ENCODE measurements at places on chromosomes 16 and 17.

GRCh38 chr17:81054308-81054707 lies 19.4 kb downstream of the BAIAP2 start:
- peaks cover 79% of the 10 kb centered on the region for H3K4me1 ChIP-seq
- no peak overlapping the region for H3K4me3 ChIP-seq
- no peak for DNase-seq
- no peak overlapping the region for H3K27ac ChIP-seq
- peaks cover 31% of the 10 kb centered on the region for H3K36me3 ChIP-seq
- H3K27me3 ChIP-seq = no peaks in the 10 kb centered on the region

DNA sequence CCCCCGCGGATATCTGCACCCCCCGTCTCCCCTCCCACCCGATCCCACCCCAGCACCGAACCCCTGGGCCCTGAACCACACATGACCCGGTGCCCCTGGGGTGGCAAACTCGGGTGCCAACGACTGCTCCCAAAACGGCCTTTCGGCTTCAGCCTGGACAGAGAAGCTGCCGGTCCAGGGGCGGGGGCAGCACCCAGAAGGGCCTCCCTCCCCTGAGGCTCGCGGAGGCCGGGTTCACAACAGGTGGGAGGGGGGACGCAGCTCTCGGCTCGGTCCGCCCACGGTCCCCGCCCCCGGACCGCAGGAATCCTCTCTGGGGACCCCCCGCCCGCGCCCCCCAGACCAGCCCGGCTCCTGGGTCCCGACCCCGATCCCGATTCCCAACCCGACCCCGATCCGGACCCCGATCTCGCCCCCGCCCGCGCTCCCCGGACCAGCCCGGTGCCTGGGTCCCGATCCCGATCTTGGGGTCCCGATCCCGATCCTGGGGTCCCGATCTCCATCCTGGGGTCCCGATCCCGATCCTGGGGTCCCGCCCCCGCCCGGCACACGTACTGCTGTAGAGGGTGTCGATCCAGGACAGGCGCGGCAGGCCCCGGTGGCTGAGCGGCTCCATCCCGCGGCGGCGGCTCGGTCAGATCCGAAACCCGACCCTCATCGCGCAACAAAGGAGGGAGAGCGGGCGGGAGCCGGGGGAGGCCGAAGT lies 516 bp downstream of the ABR start:
- no peaks in the 10 kb centered on the region for H3K36me3 ChIP-seq
- H3K27ac ChIP-seq = peak overlapping the region; percentile 46
- DNase-seq = no peak
- peaks cover 47% of the 10 kb centered on the region for H3K4me1 ChIP-seq
- no peaks in the 10 kb centered on the region for H3K27me3 ChIP-seq

- no peaks in the 10 kb centered on the region for H3K4me1 ChIP-seq
- no peak overlapping the region for H3K4me3 ChIP-seq
- DNase-seq = no peak
These were observed 138.6 kb downstream of the CDH8 start for GRCh38 chr16:61897657-61898056.

GRCh38 chr17:80080081-80080480 lies 21.3 kb upstream of the GAA start:
- H3K27me3 ChIP-seq = no peaks in the 10 kb centered on the region
- H3K4me1 ChIP-seq = peaks cover 5% of the 10 kb centered on the region
- no peak overlapping the region for H3K4me3 ChIP-seq
- DNase-seq = no peak

- H3K36me3 ChIP-seq = peaks cover 41% of the 10 kb centered on the region
- no peak overlapping the region for H3K4me3 ChIP-seq
- no peak for DNase-seq
- H3K27me3 ChIP-seq = no peaks in the 10 kb centered on the region
- no peak overlapping the region for H3K27ac ChIP-seq
These were observed 8.8 kb downstream of the RSAD1 start for GRCh38 chr17:50487213-50488096.

DNA sequence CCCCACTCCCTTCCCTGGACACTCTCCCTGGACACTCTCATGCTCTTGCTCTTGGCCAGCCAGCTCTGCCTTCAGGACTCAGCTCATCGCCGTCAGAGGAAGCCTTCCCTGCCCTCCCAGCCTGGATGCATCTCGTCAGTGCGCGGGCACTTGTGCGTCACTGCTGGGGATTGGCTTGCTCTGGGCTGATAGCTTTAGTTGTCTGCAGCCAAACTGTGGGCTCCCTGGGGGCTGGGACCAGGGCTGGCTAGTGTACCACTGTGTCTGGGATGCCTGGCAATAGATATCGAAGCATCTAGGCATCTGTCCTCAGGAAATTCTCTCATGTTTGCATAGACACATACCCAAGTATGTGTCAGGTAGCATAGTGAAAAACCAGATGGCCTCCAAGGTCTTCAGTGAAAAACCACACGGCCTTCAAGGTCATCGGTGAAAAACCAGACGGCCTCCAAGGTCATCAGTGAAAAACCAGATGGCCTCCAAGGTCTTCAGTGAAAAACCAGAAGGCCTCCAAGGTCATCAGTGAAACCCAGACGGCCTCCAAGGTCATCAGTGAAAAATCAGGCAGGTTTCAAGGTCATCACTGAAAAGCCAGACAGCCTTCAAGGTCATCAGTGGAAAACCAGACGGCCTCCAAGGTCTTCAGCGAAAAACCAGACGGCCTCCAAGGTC lies 72.0 kb downstream of the CMIP start:
- H3K27ac ChIP-seq = no peak overlapping the region
- H3K4me3 ChIP-seq = no peak overlapping the region
- no peak for DNase-seq
- H3K4me1 ChIP-seq = peaks cover 59% of the 10 kb centered on the region

GRCh38 chr17:3474212-3474611 lies 1.6 kb upstream of the ASPA start:
- no peaks in the 10 kb centered on the region for H3K27me3 ChIP-seq
- H3K36me3 ChIP-seq = no peaks in the 10 kb centered on the region
- H3K4me3 ChIP-seq = no peak overlapping the region
- peak overlapping the region; percentile 55 for H3K27ac ChIP-seq

- H3K27ac ChIP-seq = peak overlapping the region; percentile 32
- peaks cover 8% of the 10 kb centered on the region for H3K4me1 ChIP-seq
- H3K4me3 ChIP-seq = no peak overlapping the region
- H3K36me3 ChIP-seq = no peaks in the 10 kb centered on the region
- DNase-seq = no peak
- H3K27me3 ChIP-seq = no peaks in the 10 kb centered on the region
These were observed 144.4 kb downstream of the GAS7 start for GRCh38 chr17:10053782-10054540.

DNA sequence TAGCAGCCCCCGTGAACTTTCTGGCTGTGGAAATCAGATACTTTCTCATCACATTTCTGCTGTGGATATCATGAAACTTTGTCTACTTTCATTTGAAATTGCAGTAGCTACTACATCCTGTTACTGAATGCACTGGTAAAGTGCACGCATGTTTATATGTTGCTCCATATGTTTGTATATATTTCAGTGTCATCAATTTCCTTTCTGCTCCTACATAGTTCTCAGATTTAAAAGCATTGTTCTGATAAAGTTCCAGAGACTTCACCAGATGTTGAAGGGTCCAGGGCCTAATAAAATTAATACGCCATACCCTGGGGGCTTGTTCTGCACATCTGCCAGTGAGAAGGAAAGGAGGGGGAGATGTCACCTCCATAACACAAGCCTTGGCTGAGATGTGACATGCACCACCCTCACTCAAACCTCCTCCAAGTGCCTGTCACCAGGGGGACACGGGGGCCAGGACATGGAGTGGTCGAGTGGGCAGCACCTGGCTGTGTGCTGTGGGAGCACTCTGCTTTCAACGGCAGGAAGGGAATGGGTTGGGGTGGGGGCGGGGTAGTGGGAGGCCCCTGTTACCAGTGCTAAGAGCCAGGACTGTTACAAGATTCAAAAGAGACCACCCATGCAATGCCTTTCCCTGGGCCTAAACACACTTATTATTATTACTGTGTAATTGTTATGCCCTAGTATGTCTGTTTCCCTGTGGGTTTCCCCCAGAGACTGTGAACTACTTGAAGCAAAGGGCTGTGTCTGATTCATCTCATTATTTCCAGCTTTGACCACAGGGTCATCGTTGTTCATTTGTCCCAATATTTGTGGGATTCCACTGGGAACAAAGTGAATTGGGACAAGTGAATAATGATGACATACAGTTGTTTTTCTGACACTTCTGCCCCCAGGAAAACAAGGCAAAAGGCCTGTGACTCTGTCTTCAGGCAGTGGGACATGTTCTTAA lies 193.4 kb downstream of the FOXL1 start:
- no peak overlapping the region for H3K27ac ChIP-seq
- H3K27me3 ChIP-seq = peaks cover 35% of the 10 kb centered on the region
- H3K4me1 ChIP-seq = no peaks in the 10 kb centered on the region

GRCh38 chr17:77451245-77451893 lies 310.6 kb downstream of the SEC14L1 start:
- peak overlapping the region; percentile 81 for H3K27ac ChIP-seq
- H3K27me3 ChIP-seq = no peaks in the 10 kb centered on the region
- H3K4me3 ChIP-seq = peak overlapping the region; percentile 64
- DNase-seq = peak; percentile 79

- no peaks in the 10 kb centered on the region for H3K36me3 ChIP-seq
- no peaks in the 10 kb centered on the region for H3K4me1 ChIP-seq
- DNase-seq = no peak
- H3K4me3 ChIP-seq = no peak overlapping the region
- H3K27me3 ChIP-seq = no peaks in the 10 kb centered on the region
These were observed 215.4 kb upstream of the AXIN2 start for GRCh38 chr17:65776890-65777289.

DNA sequence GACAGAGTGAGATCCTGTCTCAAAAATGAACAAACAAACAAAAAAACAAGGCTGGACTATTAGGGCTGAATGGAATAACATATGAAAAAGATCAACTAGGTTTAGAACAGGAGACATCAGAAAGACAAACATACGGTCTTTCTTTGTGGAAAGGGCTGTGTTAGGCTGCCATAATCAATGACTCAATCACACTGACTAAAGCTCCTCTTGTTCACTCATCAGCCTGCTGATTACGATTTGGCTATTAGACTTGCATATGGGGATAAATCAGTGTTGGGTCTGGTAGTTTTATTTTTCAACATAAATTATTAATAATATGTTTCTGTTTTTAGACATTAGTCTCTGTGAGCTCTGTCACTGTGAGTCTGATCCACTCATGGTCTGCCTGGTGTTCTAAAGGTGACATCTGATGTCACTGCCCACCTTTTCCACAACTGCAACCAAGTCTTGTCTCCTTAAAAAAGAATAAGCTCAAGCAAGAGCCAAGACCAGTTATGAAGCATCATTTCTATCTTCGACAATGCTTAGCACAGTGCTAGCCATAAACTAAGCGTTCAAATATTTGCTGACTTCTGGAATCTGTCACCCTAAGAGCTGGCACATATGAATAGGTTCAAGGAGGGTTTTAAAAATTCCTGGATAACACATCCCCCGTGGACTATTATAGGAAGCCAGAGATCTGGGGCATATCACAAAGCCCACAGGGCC lies 10.2 kb downstream of the CFAP20 start:
- DNase-seq = no peak
- no peak overlapping the region for H3K4me3 ChIP-seq
- peaks cover 36% of the 10 kb centered on the region for H3K4me1 ChIP-seq
- no peaks in the 10 kb centered on the region for H3K27me3 ChIP-seq
- H3K27ac ChIP-seq = no peak overlapping the region

- H3K36me3 ChIP-seq = peaks cover 39% of the 10 kb centered on the region
- peaks cover 44% of the 10 kb centered on the region for H3K4me1 ChIP-seq
- no peaks in the 10 kb centered on the region for H3K27me3 ChIP-seq
- H3K27ac ChIP-seq = peak overlapping the region; percentile 73
- H3K4me3 ChIP-seq = peak overlapping the region; percentile 91
These were observed 2.4 kb downstream of the CACNB1 start for GRCh38 chr17:39194985-39195524.

- H3K4me1 ChIP-seq = peaks cover 8% of the 10 kb centered on the region
- H3K27ac ChIP-seq = no peak overlapping the region
- H3K27me3 ChIP-seq = no peaks in the 10 kb centered on the region
- H3K36me3 ChIP-seq = peaks cover 57% of the 10 kb centered on the region
These were observed 4.8 kb upstream of the GFOD2 start for GRCh38 chr16:67723911-67724305.

GRCh38 chr17:21282231-21282630 lies 2.3 kb upstream of the MAP2K3 start:
- no peak overlapping the region for H3K4me3 ChIP-seq
- H3K27me3 ChIP-seq = no peaks in the 10 kb centered on the region
- no peak for DNase-seq
- no peaks in the 10 kb centered on the region for H3K36me3 ChIP-seq
- H3K27ac ChIP-seq = no peak overlapping the region

GRCh38 chr17:21025451-21025850 lies 17.4 kb downstream of the USP22 start:
- peaks cover 80% of the 10 kb centered on the region for H3K36me3 ChIP-seq
- H3K4me1 ChIP-seq = peaks cover 41% of the 10 kb centered on the region
- H3K4me3 ChIP-seq = no peak overlapping the region
- H3K27ac ChIP-seq = no peak overlapping the region

Measured in lower lobe of right lung (tissue), 2 donors.